ENCODE measurements at places on chromosomes 16 and 17.

- DNase-seq: no peak
Observed at GRCh38 chr17:35795007-35795870, at the start of gene MMP28. Gene MMP28, minus strand, starts transcription at chr17:35795641. Its CDS starts 264 bp downstream, at chr17:35795377.

DNA sequence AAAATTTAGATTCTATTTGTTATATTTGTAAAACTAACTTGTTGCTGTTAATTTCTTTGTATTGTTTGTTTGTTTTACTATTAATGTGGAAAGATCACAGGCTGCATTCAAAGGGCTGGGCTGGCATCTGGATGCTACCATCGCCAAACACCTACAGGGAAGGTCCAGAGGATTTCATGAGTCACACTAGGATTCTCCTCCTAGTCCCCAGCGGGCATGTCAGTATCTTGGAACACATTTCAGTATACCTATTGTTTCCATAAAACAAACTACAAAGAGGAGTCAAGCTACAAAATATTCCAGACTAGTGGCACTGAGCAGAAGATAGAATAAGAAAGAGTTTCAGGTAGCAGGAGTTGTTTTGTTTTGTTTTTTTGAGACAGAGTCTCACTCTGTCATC, 55.3 kb downstream of the NOG start:
- DNase-seq: no peak

- no peak for DNase-seq
Observed at GRCh38 chr17:66446419-66446818, 144.0 kb downstream of the PRKCA start.

GRCh38 chr17:47744168-47745036, 11.4 kb downstream of the TBX21 start:
- no peak for DNase-seq

- no peak for DNase-seq
Observed at GRCh38 chr17:80123791-80124190, 22.4 kb downstream of the GAA start.

- no peak for DNase-seq
Observed at GRCh38 chr17:43809121-43809520, 23.8 kb downstream of the MPP3 start.

- DNase-seq: no peak
Observed at GRCh38 chr17:61343576-61343975, 56.1 kb upstream of the TBX2 start.

DNA sequence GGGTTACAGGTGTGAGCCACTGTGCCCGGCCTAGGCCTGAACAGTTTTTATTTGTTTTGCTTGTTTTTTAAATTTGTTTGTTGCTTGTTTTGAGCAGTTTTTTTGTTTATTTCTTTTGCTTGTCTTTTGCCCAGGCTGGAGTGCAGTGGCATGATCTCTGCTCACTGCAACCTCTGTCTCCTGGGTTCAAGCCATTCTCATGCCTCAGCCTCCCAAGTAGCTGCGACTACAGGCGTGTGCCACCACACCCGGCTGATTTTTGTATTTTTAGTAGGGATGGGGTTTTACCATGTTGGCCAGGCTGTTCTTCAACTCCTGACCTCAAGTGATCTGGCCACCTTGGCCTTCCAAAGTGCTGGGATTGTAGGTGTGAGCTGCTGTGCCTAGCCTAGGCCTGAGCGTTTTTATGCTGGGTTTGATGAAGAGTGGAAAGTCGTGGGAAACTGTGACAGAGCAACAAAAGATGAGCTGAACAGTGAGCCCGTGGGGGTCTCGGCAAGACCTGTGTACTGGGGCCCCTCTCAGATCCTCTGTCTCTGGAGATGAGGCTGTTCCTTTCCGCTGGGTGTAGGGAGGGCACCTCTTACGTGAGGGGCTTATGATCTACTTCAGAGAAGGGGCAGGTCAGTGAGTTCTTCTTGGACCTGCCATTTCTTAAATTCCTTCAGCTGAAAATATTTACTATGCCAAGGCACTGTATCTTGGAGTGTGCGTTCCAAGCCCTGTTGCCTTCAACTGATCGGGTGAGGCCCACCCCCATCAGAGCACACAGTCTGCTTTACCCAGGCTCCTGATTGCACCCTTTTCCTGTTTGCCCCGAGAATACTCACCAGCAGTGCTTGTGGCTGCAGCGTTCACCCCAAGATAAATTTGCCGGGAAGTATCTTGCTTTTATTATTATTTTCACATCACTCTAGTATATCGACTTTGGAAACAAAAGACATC, 322.1 kb downstream of the SEC14L1 start:
- no peak for DNase-seq

DNA sequence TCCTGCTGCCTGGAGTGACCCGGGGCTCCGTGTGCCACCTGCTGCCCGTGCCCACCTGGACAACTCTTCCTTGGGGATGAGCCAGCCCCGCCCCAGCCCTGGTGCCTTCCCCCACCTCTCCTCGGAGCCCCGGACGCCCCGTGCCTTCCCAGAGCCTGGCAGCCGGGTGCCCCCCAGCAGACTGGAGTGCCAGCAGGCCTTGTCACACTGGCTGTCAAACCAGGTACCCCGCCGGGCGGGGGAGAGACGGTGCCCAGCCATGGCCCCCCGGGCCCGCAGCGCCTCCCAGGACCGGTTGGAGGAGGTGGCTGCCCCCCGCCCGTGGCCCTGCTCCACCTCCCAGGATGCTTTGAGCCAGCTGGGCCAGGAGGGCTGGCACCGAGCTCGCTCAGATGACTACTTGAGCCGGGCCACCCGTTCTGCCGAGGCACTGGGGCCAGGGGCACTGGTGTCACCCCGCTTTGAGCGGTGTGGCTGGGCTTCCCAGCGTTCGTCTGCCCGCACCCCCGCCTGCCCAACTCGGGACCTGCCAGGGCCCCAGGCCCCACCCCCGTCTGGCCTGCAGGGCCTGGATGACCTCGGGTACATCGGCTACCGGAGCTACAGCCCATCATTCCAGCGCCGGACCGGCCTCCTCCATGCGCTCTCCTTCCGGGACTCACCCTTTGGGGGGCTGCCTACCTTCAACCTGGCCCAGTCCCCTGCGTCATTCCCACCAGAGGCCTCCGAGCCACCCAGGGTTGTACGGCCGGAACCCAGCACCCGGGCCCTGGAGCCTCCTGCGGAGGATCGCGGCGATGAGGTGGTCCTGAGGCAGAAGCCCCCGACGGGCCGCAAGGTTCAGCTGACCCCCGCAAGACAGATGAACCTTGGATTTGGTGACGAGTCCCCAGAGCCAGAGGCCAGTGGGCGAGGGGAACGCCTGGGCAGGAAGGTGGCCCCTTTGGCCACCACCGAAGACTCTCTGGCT, 38.4 kb downstream of the ARHGAP23 start:
- DNase-seq: no peak

DNA sequence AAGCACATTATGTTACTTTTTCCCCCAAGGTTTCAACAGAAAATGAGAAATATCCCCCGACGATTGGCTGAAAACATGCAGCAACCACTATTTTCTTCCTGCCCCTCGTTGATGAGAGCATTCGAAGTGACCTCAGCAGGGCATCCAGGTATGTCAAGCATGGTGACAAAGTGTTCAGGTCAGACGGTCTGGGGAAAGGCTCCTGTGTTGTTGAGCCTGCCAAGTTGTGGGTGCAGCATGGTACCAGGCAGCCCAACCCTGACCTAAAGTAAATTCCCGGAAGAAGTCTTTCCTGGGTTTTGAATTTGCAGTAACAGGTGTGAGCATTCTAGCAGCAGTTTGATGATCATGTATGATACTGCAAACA, 51.7 kb upstream of the SEC14L1 start:
- DNase-seq: no peak

DNA sequence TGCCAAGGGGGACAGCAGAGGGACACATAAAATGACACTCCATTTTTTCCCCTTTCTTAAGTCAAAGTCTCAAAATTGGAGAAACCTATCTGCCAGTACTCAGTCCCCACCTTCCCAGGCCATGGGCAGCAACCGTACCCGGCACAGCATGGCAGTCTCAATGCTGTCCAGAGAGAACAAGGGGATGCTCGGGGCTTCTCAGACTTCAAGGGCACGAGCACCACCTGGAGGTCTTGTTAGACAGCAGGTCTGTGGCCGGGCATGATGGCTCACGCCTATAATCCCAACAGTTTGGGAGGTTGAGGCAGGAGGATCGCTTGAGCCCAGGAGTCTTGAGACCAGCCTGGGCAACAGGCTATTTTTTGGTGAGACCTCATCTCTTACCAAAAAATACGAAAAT, 3.2 kb downstream of the DNAH17 start:
- DNase-seq: no peak

GRCh38 chr17:45405250-45406086, 27.2 kb downstream of the ARHGAP27 start:
- DNase-seq: no peak

Data from cerebellar nuclear complex (tissue), 1 donor.